ENCODE measurements at places on chromosomes 16 and 17. TPM values are rescaled to one million over a fixed set of nuclear protein-coding genes. Genes with fewer than 3 reads are reported as not detected.

The NHERF1 gene
- 37.5 TPM for total RNA-seq

The TVP23A gene
- total RNA-seq = not detected

The NPIPB6 gene
- 1.5 TPM for total RNA-seq

The DPEP2 gene
- total RNA-seq = not detected

The TPPP3 gene
- total RNA-seq = 1.1 TPM

The NEUROD2 gene
- not detected for total RNA-seq

The CMTM2 gene
- not detected for total RNA-seq

The TPSG1 gene
- not detected for total RNA-seq

The WFDC1 gene
- total RNA-seq = 2.4 TPM

The TERB1 gene
- total RNA-seq = not detected

The NFATC3 gene
- 34.5 TPM for total RNA-seq

The ZFP3 gene
- 1.1 TPM for total RNA-seq

The PDE6G gene
- not detected for total RNA-seq

The CCNF gene
- 4.6 TPM for total RNA-seq

The SEPTIN12 gene
- not detected for total RNA-seq

The ENGASE gene
- total RNA-seq = 10.9 TPM

The MYO15A gene
- total RNA-seq = 0.44 TPM

The AATF gene
- total RNA-seq = 34.1 TPM

The KRTAP2-3 gene
- 0.72 TPM for total RNA-seq

The MYLK3 gene
- 0.14 TPM for total RNA-seq

The TPSD1 gene
- not detected for total RNA-seq

The KRT32 gene
- total RNA-seq = not detected

The TPSB2 gene
- not detected for total RNA-seq

The KRT36 gene
- total RNA-seq = 0.22 TPM

The CTU2 gene
- 37.5 TPM for total RNA-seq

The BCAS3 gene
- total RNA-seq = 17.3 TPM

The SDK2 gene
- total RNA-seq = under 0.01 TPM

The PDILT gene
- total RNA-seq = not detected

The TMEM94 gene
- total RNA-seq = 35.1 TPM

The ELMO3 gene
- 0.88 TPM for total RNA-seq

The SPATA2L gene
- total RNA-seq = 19.8 TPM

The MT3 gene
- not detected for total RNA-seq

The SCGB1C2 gene
- total RNA-seq = not detected

The WNK4 gene
- 0.44 TPM for total RNA-seq

The PHKB gene
- 56.5 TPM for total RNA-seq

The CLEC3A gene
- total RNA-seq = not detected

The SNN gene
- 8.3 TPM for total RNA-seq

The BEAN1 gene
- total RNA-seq = 0.43 TPM

The NOXO1 gene
- 0.44 TPM for total RNA-seq

The SMTNL2 gene
- total RNA-seq = not detected

The CDRT15 gene
- not detected for total RNA-seq

The SPNS2 gene
- total RNA-seq = not detected

The TBL3 gene
- total RNA-seq = 57.6 TPM

The MGAT5B gene
- total RNA-seq = 0.22 TPM

The HERPUD1 gene
- total RNA-seq = 646 TPM

The CLEC18C gene
- not detected for total RNA-seq

The KRT24 gene
- not detected for total RNA-seq

The HOXB6 gene
- total RNA-seq = 0.29 TPM

The TLCD2 gene
- total RNA-seq = 5.3 TPM

The C16orf89 gene
- total RNA-seq = 0.22 TPM

Data from placental pericyte (primary cell).